ENCODE measurements at places on chromosomes 1 and 21.
A peak's percentile ranks its signal among the peaks of the same experiment; 100 is the strongest.

DNA sequence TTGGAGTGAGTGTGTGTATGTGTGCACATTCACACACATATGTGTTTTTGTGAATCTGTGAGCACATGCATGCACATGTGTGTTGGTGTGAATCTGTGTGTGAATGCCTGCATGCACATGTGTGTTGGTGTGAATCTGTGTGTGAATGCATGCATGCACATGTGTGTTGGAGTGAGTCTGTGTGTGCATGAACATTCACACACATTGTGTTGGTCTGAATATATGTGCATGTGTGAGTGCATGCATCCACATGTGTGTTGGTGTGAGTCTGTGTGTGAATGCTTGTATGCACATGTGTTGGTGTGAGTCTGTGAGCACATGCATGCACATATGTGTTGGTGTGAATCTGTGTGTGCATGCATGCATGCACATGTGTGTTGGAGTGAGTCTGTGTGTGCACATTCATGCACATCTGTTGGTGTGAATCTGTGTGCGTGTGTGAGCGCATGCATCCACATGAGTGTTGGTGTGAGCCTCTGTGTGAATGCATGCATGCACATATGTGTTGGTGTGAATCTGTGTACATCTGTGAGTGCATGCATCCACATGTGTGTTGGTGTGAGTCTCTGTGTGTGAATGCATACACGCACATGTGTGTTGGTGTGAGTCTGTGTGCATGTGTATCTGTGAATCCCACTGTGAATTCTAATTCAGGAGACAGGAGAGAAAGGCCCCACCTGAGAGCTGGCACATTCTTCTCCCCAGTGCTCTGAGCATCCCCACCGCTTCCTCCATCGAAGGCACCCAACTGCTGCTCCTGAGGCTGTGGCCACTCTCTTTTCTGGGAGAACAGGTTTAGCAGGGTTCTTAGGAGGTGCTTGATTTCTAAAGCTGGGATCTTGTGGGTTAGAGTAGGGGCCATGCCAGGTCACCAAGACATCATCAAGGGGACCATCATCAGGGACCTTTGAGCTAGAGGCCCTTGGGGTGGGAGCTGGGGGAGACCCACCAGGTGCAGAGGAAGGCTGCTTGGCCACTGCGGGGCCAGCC lies 117.5 kb upstream of the ARHGEF16 start:
- peak; percentile 58 for DNase-seq

- DNase-seq: no peak
These were observed 54.9 kb upstream of the CASZ1 start for GRCh38 chr1:10851024-10852013.

DNA sequence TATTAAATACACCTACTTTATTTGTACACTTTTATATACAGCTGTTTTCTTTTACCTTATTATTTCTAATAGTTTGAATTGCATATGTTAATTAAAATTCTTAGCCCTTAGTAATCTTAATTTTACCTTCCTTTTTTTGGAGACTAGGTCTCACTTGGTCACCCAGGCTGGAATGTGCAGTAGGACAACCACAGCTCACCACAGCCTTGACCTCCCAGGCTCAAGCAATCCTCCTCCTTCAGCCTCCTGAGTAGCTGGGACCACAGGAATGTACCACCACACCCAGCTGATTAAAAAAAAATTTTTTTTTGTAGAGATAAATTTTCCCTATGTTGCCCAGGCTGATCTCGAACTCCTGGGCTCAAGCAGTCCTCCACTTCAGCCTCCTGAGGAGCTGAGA lies 15.0 kb upstream of the SDC3 start:
- DNase-seq: no peak

DNA sequence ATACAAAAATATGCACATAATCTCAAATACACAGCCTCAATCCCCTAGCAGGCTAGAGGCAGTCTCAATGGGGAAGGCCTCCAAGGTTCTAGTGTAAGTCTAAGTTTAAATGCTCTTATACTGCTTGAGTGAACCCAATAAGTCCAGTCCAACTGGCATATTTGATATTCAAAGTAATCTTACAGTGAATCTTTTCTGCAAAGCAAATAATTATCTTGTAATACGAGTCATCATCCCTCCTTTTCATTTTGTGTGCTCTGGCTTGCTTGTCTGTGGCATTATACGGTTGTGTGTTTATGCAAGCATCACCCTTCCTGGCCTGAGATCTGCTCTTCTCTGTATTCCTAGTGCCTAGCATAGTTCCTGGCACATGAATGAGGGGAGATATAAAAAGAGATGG lies 166.9 kb upstream of the HMGB4 start:
- DNase-seq: no peak

DNA sequence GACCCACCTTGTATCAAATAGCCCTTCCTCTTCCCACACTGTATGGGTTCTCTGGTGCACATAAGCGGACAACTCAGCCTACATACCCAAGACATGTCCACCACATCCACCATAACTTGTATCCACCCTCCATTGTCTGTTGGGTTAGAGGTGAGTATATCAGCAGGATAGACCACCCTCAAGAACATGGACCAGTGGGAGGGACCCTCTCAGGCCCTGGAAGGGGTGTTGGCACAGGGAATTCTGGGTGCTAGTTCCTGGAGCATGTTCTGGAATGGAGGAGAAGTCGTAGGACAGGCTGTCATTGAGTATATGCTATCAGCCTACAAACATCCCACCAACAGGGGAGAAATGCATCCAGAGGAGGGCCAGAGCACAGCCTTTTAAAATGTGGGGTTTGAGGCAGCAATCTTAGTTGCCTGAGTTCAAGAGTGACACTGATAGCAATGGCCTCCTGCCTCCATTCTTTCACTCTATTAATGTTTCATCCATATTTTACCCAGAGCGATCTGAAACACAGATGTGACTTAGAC lies 7.5 kb downstream of the CD55 start:
- no peak for DNase-seq

GRCh38 chr1:216921866-216922265 lies 198.6 kb upstream of the ESRRG start:
- DNase-seq: no peak

DNA sequence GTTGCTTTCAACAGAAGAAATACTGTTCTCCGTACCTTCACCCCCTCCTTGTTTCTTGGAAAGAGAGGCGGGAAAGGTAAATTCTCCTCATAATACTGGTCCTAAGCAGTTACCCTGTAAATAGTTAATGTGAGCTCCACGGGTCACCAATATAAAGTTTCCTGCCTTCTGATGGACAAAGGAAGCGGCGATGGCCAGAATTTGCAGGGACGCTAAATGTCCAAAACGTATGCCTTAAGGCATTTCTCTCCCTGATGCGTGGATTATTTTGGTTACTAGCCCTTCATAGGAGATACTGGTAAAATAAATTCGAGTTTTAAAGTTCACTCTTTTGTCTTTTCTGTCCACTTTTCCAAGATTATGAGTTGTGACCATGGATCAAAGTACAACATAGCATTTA lies 898 bp upstream of the PTGS2 start:
- DNase-seq: peak; percentile 3

GRCh38 chr1:240217403-240217802 lies 125.7 kb downstream of the FMN2 start:
- no peak for DNase-seq

- DNase-seq: peak; percentile 64
These were observed 31.2 kb downstream of the FMN2 start for GRCh38 chr1:240122639-240123613.

GRCh38 chr1:114671011-114671938 lies 1.4 kb upstream of the DENND2C start:
- no peak for DNase-seq

GRCh38 chr1:15584489-15585363 lies at the start of gene AGMAT:
Gene AGMAT (minus strand): TSS chr1:15585051. CDS start chr1:15584967, 84 bp downstream.
- peak; percentile 87 for DNase-seq

DNA sequence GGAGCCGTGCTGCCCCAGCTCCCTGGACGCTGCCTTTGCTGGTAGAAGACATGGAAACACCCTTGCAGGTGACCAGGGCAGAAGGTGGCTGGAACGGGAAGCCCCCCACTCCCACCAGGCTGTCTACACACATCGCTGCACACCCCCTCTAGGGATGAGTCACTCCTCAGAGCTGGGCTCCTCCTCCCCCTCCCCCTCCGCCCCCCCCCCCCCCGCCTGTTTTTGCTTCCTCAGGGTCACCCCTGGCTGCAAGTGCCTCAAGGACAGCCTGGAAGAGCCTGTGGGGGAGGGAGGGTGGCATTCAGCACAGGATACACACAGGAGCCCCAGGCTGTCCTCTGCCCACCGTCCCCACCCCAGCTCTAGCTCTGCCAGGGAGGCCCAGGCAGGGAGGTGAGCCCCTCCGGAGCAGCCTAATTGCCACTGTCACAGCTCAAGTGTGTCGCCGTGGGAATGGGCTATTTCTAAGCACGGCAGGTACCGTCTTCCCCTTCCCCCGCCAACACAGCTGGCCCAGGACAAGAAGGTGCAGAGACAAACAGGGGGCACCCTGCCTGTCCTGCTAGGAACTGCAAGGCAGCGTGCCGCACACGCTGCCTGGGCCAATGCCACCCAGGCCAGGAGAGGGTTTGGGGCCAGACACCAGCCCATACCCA lies 2.5 kb downstream of the FNDC10 start:
- peak; percentile 57 for DNase-seq

GRCh38 chr1:75412616-75413015 lies 198.3 kb downstream of the SLC44A5 start:
- no peak for DNase-seq

GRCh38 chr1:116771997-116772647 lies 17.9 kb downstream of the CD2 start:
- no peak for DNase-seq

GRCh38 chr1:50620680-50621329 lies 197.6 kb upstream of the DMRTA2 start:
- DNase-seq: peak; percentile 38

- peak; percentile 6 for DNase-seq
These were observed 315.0 kb downstream of the TGFB2 start for GRCh38 chr1:218659911-218660677.

- no peak for DNase-seq
These were observed 34.1 kb downstream of the DDX20 start for GRCh38 chr1:111789666-111790316.

GRCh38 chr1:9421533-9421873 lies 117.8 kb upstream of the SLC25A33 start:
- DNase-seq: no peak

All from ELF-1 (cell line).